Left colon (tissue), 2 donors: ENCODE measurements at places on chromosomes 7 and 10. TPM values are rescaled to one million over a fixed set of nuclear protein-coding genes. Genes with fewer than 3 reads are reported as not detected.

Gene PODXL
- 9.2 TPM for total RNA-seq

Gene DOCK1
- total RNA-seq = 64.0 TPM

DNA sequence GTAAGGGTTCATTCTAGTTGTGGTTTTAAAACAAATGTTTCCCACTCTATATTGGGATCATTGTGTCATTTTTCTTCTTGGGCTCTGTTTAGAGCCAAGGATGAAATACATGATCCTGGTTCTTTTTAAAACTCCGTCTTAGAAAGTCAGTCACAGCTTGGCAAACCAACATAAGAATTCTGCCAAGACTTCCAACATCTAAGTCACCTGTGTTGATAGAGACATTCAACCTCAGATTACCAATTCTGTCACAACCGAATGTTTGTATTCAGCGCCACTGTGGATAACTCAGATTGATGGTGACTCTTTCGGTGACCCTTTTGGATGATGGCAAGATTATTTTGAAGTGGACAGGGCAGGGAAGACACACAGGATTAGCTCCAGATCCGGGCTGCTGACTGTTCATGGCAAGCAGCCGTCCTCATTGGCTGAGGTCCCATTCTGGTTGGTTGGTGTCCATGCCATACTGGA lies 255.4 kb downstream of the ARHGAP21 start:
- no peak for DNase-seq

GRCh38 chr7:41997151-41997550 lies 239.9 kb downstream of the GLI3 start:
- DNase-seq = no peak

DNA sequence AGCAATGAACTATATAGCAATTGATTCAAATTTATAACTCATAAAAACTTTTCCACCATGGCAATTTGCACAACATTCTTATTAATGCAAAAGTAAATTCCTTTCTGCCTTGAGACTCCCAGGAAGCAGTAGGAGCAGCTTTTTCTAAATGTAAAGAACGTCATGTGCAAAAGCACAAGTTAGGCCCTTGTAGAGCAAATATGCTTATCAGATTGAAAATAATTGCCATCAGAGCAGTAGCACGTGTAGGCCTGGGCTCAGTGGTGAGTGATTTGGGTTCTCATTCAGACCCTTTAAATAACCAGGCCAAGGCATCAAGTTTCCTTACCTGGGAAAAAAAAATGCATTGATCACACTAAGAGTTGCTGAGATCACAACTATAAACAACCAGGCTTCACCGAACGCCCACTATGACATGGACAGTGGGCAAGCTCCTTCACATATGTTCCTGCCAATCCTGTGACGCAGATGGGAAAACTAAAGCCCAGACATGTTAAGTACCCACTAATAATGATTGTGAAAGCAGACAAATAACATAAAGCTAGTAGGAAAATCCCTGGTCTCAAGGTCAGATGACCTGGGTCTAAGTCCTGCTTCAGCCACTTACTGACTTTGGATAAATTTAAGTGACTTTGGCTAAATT lies 22.1 kb upstream of the SAR1A start:
- DNase-seq = no peak

- no peak for DNase-seq
These were observed 42.0 kb downstream of the IPMK start for GRCh38 chr10:58225654-58226053.

GRCh38 chr10:70477661-70478162 lies 855 bp upstream of the PALD1 start:
- DNase-seq = peak; percentile 52

DNA sequence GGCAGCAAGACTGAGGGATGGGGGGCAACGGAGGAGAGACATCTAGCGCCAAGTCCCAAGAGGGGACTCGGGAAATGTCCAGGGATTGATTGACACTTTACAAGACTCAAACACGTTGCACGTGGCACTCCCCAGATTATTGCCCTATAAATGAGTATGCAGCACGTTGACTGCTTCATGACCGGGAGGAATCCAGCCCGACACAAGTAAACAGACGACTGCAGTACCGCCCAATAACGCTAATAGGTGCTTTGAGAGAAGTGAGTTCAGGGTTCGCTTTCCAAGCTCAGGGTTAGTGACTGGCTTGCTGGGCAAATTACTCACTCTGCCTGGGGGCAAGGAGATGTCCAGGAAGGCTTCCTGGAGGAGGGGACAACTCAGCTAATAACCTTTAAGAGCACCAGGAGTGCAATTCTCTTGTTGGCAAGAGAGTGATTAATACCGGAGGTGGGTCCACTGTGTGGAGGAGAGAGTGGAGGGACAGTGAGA lies 73.3 kb upstream of the MYL10 start:
- peak; percentile 74 for DNase-seq

DNA sequence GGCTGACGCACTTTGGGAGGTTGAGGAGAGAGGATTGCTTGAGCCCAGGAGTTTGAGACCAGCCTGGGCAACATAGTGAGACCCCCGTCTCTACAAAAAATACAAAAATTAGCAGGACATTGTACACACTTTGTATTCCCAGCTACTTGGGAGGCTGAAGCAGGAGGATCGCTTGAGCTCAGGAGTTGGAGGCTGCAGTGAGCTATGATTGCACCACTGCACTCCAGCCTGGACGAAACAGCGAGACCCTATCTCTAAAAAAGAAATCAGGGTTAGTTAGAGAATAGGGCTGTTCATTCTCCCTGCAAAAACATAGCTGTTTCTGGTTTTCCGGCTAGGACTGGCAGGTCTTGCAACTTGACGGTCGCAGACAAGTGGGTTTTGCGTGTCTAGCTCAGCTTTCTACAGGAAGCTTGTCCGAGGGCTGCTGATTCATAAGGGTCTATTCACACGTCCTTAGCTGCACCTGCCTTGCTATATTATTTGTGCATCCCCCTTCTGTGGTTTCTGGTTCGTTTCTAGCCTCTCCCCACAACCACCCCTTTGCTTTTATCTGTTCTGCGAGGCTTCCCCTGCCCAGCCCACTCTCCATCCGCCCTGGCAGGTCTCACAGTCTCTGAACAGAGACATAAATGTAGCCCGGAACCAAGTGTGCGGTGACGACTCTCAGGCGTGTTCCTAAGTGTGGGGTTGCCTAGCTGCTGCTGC lies 10.7 kb downstream of the AMZ1 start:
- DNase-seq = no peak

- no peak for DNase-seq
These were observed 35.0 kb downstream of the INPP5A start for GRCh38 chr10:132572545-132572937.

DNA sequence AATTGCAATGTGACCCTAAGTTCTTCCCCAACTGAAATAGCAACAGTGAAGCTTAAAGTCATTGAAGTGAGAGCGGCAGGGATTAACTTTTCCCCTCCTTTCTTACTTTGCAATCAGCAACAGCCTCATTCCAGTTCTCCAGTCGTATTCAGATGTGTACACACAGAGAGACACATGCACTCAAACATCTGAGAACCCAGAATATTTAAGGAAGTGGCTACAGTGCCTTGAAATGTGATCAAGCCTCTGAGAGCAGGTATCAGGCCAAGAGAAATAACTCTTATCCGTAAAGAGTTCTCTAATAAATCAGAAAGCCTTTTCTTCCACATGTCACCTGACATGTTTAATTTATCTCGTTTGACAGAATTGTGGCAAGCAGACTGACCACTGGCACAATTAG lies 388.9 kb upstream of the NPVF start:
- DNase-seq = no peak

GRCh38 chr7:82163586-82163985 lies 280.0 kb downstream of the CACNA2D1 start:
- no peak for DNase-seq

DNA sequence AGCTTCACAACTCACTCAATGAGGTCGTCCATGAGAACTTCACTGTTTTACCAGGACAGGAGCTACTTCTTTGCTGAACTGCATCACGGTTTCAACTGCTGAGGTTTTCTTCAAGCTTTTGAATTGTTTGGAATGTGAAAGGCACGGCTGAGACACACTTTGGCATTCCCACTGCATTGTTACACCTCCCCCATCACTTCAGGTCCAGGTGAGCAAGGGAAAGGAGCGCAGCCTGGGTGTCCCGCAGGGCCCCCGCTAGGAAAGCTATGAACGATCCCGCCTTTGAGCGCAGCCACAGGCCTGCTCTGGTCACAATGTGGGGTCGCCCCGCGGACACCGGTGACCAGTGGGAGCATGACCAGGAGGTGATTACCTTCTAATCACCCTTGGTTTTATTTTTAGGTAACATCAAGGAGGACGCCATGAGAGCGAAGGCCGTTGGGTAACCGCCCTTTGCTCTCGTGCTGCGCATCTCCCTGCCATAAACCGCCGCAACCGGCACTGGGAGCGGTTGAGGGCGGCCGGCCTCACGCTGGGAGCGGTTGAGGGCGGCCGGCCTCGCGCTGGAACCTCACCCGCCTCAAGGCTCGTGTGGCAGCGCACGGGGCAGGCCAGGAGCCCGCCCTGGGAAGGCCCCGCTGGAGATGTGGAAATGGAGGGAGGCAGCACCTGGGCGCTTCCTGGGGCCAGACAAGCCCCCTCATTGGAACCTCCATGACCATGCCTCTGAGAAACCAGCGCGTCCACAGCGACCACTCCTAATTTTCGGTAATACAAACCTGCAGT lies 50.9 kb upstream of the SGMS1 start:
- no peak for DNase-seq

DNA sequence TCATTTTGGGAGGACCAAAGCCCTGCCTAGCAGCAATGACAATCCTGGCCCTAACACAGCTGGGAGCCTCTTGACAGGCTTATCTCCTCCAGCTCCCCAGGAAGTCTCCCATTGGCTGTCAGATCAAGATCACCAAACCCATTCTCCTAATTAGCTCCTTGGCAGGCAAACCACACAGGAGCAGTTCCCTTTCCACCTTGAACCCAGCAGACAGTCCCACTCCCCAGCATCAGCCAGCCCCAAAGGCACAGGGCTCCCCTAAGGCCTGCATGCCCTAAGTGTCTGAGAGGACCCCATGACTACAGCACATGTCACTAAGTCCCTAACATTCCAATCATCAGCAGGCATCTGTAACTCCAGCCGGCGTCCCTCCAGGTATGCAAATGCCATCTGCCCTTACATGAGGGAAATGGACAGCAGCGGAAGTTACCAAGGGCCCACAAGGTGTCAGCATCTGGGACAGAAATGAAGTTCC lies 348.5 kb downstream of the KCNMA1 start:
- no peak for DNase-seq

Gene CYP26A1
- total RNA-seq = not detected

DNA sequence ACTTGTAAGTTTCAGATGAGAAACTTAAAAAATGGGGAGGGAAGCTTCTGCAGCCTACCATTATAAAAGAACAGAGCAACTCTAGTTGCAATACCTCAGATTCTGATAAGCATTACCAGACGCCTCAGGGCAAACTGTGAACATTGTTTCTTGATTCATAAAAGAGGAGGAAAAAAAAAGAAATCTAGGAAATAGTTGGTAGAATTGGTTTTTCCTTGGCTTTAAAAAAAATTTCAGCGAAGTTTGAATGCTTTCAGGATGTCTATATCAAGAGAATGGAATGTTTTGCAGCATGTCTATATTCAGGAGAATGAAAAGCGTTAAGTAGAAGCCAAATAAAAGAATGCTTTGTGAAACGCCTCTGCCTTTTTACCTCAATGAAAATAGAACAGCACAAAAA lies 17.5 kb upstream of the ANLN start:
- DNase-seq = no peak

DNA sequence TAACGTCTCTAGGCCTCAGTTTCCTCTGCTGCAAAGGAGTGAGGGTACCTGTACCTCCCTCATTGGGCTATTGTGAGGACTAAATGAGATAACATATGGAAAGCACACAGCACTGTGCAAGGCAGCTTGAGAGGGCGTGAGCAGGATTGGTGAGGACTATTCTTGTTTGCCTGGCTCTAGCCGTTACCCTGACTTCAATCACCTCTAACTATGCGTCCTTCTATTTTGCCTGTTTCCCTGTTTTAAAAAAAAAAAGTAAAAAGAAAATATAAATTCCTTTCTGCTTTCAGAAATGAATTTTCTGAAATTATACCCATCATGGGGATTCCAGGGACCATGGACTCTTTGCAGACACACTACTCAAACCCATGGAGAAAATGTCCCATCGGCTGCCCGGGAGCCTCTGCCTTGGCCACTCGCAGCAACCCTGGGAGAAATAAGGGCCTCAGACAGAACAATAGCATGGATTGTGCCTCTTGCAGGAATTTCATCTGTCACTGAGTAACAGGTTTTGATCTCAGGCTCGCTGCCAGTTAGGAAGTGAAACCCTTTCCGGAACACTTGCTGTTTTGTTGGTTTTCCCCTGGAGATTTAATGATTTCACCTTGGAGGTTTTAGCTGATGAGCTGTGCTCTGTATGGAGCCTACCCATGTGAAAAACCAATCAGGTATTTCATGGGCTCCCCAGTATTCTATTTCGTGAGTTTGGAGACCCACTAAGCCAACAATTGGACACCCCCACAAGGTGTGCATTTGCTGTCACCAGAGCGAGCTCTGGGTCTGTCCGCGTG lies 55.6 kb downstream of the STEAP1B start:
- DNase-seq = peak; percentile 75

Gene SAMD9
- total RNA-seq = 31.2 TPM

DNA sequence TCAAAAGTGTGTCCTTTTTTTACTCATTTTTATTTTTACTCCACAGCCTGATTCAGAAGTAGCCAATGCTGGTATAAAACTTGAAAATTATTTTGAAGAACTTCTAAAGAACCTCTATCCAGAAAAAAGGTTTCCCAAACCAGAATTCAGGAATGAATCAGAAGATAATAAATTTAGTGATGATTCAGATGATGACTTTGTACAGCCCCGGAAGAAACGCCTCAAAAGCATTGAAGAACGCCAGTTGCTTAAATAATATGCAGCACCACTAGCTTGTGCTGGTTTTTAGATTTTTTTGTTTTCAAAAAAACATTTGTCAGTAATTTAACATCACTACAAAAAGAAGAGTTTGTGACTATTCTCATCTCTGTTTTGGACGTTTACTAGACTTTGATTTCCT lies 116.5 kb downstream of the SVOPL start:
- no peak for DNase-seq

- no peak for DNase-seq
These were observed 2.2 kb upstream of the SKIDA1 start for GRCh38 chr10:21527598-21528235.

DNA sequence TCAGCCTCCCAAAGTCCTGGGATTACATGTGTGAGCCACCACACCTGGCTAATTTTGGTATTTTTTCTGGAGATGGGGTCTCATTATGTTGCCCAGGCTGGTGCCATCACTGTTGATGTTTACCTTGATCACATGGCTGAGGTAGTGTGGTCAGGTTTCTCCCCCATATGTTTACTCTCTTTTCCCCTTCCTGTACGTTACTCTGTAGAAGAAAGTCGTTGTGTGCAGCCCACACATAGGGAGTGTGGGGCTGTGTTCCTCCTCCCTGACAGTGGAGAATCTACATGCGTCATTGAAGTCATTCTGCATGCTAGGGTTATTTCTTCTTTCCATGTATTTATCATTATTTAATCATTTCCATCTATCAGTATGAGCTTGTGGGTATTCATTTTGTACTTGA lies 16.3 kb upstream of the ORAI2 start:
- DNase-seq = no peak

- no peak for DNase-seq
These were observed 10.6 kb upstream of the LYZL2 start for GRCh38 chr10:30639946-30640786.

Gene FAM25A
- not detected for total RNA-seq

GRCh38 chr7:18570890-18571478 lies 75.4 kb downstream of the HDAC9 start:
- no peak for DNase-seq
